Activated T-helper 1 cell treated with Interleukin-2 at 50 U/mL for 16 hours (primary cell): ENCODE measurements at places on chromosomes 2 and 18.

GRCh38 chr2:22020091-22020742 is 896.4 kb downstream of the TDRD15 start:
- no peak for DNase-seq

GRCh38 chr2:218404351-218405085 is 4.8 kb downstream of the CTDSP1 start:
- no peak for DNase-seq

DNA sequence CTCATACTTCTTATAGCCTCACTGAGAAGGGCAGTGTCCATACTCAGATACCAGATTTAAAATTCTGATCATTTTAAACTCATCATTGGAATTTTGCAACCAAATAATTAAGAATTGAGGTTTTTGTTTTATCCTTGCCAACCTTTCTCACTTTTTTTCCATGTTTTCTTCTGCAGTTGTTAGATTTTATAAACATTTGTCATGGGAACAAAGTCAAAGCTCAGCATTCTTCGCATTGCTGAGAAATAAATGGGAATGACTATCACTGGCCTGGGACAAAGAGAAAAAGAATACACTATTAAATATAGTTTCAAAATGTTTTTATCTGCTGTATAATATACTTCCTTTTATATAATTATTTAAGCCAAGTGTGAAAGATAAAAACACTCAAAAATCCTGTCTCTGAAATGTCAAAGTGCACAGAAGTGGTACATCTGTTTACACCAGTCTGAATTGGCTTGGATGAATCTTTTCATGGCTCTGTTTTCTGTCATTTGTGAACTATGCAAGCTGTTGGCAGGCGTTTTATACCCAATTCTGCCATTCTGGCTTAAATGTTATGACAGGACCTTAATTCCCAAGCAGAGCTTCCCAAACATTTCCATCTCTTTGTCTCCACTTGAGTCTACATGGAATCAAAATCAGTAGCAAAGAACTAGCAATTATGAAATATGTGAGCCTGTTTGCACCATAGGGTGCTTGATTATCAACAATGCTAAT is 249.3 kb upstream of the SYT4 start:
- DNase-seq: no peak

- DNase-seq: no peak
Observed at GRCh38 chr18:47260120-47260923, 8.9 kb upstream of the SKOR2 start.

GRCh38 chr2:46781468-46782189 is 134.0 kb downstream of the MCFD2 start:
- no peak for DNase-seq

DNA sequence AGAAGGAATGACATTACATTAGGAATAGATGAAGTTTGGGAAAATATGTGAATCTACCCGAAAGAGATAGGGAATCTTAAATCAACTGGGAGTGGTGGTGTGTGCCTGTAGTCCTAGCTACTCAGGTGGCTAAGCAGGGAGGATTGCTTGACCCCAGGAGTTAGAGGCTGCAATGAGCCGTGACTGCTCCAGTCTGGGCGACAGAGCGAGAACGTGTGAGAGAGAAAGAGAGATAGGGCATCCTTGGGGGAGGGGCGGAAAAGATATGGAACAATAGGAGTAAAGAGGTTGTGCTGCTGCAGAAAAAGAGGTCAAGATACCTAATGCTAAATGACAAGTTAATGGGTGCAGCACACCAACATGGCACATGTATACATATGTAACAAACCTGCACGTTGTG is 47.1 kb upstream of the ADAM23 start:
- DNase-seq: no peak

GRCh38 chr2:186274936-186275575 is 211.0 kb upstream of the ZC3H15 start:
- DNase-seq: no peak

DNA sequence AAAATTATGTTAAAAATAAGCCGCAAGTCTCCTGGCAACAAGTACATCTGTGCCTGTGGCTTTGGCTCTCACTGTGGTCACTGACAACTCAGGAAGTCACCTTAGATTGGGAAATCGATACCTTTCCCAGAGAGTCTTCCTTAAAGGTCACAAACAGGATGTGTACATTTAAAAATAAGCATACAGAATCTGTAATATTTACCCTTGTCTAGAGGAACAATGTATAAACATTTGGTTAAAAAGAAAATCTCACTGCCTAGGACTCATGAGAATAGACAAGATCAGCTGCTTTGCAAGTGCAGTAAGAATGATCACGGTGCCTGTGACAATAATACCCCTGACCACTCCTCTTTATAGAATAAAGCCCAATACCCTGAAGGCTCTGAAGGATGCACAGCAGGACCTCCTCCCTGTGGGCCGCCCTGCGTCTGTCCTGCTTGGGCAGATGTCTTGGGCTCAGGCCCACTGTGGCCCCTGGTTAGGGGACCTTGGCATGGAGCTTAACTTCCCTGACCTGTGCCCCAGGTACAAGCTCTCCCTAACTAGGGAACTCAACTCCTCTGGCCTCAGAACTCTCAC is 98.0 kb upstream of the MGAT4A start:
- no peak for DNase-seq

GRCh38 chr2:191258996-191259395 is 13.8 kb downstream of the MYO1B start:
- DNase-seq: no peak

DNA sequence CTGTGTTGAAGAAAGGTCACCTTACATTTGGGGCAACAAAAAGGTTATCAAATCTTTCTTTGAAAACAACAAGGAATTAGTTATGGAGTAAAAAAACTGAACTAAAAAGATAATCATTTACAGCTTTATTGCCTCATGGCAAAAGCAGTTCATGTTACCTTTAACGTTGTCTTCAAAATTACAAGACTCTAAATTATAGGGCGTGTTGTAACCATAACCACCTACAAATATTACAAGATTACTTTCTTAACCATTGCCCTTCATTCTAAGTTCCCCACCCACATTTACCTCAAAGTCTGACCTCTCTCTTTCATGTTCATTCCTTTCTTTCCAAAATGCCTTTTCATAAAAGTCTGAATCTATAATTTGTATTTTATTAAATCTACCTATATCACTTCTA is 74.6 kb upstream of the LRATD1 start:
- DNase-seq: no peak

DNA sequence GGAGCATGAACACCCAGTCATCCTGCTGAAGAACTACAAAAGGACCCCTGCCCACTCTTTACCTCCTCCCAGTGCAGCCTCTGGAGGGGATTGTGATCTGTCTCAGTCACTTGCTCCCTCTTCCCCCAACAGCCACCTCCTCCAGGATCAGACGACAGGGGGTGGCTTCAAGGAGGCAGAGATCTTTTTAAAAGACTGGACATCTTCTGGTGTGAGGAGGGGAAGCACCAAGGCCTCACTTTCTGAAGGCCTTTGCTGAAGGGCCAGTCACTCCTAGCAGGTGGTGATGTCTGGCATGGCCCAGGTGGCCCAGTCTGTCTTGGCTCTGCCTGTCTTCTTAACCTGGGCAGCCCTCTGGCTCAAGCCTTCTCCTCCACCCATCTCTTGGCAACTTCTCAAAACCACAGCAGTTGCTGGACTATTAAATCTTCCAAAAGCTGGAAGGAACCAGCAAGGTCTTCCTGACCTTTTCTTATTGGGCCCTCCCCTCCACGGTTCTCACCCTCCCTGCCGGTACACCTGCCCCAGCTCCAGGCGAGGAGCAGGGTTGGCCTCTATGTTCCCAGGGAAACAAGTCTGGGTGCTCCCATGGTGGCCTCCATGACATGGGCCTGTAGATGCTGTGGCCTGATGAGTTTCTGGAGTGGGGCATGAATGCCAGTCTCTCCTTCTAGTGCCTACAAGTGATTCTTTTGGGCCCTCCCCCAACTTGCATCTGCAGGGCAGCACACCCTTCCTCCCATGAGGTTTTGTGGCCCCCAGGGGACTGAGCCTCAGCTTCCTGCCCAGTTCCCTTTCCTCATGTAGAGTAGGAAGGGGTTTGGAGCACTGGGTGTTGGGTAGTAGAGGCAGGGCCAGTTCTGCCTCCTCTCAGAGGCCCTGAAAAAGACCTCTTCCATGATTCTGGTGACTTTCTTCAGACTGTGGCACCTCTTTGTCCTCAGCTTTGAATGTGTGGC is 5.0 kb upstream of the ATP6V1B1 start:
- no peak for DNase-seq

DNA sequence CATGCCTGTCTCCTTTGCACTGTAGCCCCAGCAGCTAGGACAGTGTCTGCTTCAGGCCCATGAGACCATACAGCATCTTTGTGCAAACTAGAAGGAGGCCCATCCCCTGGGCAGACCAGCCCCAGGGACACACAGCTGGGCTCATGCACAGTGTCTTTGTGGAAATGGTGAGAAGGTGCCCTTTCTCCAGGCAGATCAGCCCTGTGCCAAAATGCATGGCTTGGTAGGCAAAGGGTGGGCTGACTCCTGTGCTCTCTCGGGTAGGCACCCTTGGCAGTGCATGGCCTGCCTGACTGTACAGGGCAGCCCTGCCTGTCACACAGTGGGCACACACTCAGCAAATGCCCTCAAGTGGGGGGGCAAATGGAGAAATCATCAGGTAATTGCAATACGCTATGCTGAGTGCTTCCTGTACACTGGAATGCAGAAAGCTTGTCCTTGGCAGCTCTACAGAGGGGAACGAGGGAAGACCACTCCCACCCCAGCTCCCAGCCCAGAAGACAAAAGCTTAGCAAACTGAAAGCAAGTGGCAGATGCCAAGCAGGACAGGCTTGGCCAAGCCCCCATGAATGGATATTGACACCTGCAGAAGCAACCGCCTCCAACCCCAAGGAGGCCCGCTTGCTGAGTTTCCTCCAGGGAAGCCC is 21.6 kb downstream of the TNS1 start:
- DNase-seq: no peak

GRCh38 chr2:175431101-175431946 is 249.8 kb upstream of the ATP5MC3 start:
- DNase-seq: no peak

GRCh38 chr18:32360682-32361345 is 109.9 kb downstream of the GAREM1 start:
- DNase-seq: no peak

GRCh38 chr2:236180831-236181453 is 12.8 kb upstream of the GBX2 start:
- DNase-seq: no peak

DNA sequence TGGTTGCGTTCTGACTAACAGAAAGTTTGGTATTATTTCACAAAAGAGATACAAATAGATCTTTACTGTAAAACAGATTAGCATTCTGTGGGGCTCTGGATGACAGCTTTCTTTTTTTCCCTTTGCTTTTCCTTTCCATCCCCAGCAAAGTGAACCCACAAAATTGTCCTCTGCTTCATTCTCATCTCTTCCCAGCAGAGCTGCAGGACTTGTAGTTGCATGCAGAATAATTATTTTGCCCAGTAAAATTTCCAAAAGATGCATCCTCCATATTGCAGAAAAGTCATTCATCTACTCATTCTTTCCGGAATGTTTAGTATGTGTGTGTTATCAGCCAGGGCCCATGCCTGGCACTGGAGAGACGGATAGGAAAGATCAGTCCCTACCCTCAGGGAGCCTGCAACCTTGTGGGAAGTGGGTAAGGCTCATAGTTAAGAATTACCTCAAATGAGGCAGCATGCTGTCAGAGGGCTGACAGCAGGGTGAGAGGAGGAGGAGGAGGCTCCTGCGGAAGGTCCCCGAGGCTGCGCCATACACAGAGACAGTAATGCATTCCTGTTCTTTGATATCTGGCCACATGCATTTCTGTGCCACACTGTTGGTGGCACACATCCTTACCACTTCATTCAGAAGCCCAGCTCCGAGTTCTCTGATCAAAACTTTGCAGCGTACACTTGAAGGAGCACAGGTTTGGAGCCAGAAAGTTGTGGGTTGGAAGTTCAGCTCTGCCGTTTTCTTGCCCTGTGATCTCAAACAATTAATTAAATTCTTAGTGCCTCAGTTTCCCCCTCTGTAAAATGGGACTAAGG is 225.4 kb downstream of the MYCN start:
- no peak for DNase-seq

- no peak for DNase-seq
Observed at GRCh38 chr2:157837851-157838441, 38.2 kb downstream of the ACVR1 start.

- no peak for DNase-seq
Observed at GRCh38 chr2:239930871-239931771, 94.0 kb downstream of the NDUFA10 start.

DNA sequence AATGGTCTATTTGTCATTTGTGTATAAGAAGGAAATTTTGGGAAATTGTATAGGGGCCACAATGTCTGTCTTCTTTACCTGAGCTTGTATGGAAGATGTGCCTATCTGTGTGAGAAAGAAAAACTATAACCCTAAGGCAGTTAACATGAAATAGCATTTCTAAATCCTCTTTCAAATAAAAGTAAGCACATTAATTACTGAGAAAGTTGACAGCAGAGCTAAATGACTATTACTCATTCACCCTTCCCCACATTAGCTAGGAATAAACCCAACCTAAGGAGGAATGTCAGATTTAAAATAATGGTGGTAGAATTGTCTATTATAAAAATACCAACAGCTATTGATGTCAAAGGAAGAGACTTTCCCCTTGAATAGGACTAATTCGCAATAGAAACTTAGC is 56.2 kb downstream of the SLC38A11 start:
- DNase-seq: no peak

DNA sequence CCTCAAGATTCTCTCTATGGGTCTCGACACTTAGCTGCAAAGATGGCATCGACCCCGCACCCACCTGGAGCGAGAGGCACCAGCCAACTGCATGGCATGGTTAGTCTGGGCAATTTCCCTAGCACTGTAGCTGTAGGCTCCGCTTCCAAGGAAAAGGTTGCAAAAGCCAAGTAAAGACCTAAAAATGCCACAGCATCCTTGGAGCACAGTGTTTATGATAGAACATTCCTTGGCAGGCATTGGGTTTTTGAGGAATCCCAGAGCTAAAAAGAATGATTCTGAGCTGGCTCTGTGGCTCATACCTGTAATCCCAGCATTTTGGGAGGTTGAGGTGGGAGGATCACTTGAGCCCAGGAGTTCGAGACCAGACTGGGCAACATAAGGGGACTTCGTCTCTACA is 22.9 kb downstream of the QPCT start:
- DNase-seq: no peak

GRCh38 chr2:172293952-172294351 is 133.4 kb upstream of the ITGA6 start:
- DNase-seq: no peak

DNA sequence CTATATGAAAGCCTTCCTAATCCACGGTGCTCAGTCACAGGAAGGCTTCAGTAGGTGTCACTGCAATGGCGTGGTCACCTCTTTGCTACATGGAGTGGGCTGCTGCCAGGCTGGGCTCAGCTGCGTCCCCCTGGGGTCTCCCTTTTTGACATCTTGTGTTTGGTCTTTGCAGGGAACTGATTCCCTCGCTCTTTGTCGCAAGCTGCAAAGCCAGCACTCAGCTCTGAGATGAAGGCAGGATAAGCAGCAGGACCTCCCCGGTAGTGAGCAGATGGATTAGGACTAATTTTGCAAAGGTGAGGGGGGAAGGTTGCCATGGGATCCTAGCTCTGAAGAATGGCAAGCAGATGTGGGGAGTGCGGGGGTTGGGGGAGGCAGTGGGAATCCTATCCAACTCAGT is 173.9 kb upstream of the ARL4C start:
- DNase-seq: no peak

GRCh38 chr2:27702302-27702701 is 38.6 kb downstream of the SLC4A1AP start:
- DNase-seq: no peak

- DNase-seq: no peak
Observed at GRCh38 chr2:5695654-5696403, 3.6 kb downstream of the SOX11 start.

GRCh38 chr2:58904095-58904494 is 663.0 kb upstream of the FANCL start:
- no peak for DNase-seq

GRCh38 chr18:72847771-72848170 is 20.0 kb downstream of the NETO1 start:
- DNase-seq: no peak
